ENCODE measurements at places on chromosomes 6 and 20.

DNA sequence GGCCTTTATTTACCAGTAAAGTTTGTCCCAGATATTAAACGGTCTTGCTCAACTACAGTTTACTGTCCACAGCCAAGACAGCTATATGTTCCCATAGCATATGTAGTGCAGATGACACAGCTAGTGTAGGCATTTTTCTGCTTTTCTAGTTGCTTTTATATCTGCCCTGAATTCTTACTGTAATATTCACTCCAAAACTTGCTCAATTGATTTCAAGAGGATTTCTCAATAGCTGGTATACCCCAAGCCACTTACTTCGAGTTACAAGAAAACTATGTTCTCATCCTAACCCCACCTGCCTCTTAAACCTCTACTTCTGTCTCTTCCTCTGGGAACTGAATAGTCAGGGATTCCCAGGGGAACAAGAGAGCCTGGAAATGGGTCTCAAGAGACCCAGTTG, 18.9 kb upstream of the ROS1 start:
- DNase-seq: no peak

GRCh38 chr6:129212081-129212480, 329.1 kb downstream of the LAMA2 start:
- no peak for DNase-seq

DNA sequence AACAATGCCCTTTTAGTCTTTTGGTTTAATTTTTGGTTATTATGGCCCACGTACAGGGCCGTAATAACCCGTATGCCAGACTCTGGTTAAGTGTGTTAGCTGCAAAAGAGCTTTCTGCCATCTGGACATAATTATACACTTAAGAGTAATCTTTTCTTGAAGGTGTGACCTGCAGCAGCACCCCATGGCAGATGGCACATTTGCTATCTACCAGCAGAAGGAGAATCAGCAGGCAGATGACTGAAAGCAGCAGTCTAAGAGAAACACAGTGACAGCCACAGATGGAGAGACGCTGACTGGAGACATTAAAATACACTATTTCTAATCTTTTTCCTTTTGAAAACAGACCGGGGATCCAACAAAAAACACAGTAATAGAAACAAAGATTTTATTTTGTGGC, 18.7 kb downstream of the ASF1A start:
- DNase-seq: no peak

GRCh38 chr20:52349806-52350205, 158.2 kb upstream of the ZFP64 start:
- no peak for DNase-seq

DNA sequence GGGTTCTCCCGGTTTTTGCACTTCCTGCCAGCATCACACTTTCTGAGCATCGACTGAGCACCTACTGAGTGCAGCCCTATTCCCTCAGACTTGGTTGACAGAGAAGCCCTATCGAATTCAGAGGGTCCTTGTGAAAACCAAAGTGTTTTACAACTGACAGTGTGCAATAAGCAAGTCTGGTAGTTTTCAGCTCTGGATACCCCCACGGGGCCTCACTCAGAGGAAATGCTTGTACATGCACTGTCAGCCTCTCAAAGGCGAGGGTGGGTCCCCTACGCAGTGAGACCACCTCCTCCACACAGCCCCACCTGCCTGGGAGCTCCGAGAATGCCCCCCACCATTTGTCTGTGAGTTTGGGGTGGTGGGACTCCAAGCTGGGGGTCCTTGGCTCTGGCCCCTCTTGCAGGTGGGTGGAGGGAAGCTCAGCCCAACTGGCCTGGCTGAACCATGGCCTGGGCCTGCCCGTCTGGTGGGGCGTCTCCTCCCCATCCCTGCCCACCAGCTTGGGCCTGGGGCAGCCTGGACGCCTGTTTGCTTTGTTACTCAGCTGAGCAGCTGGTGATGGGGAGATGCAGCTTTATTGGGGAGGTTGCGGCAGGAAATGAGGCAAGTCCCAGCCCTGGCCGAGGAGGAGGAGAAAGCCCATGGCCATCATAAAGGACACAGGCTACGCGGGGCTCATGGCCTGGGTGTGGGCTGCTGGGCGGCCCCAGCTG, 1.7 kb downstream of the SPDEF start:
- DNase-seq: no peak

- DNase-seq: no peak
Observed at GRCh38 chr20:46323557-46323956, 15.3 kb upstream of the CDH22 start.

- no peak for DNase-seq
Observed at GRCh38 chr20:52953020-52953419, 19.1 kb upstream of the TSHZ2 start.

- no peak for DNase-seq
Observed at GRCh38 chr6:167644412-167645132, 182.1 kb upstream of the AFDN start.

- DNase-seq: no peak
Observed at GRCh38 chr20:1323830-1324597, 4.9 kb downstream of the SDCBP2 start.

DNA sequence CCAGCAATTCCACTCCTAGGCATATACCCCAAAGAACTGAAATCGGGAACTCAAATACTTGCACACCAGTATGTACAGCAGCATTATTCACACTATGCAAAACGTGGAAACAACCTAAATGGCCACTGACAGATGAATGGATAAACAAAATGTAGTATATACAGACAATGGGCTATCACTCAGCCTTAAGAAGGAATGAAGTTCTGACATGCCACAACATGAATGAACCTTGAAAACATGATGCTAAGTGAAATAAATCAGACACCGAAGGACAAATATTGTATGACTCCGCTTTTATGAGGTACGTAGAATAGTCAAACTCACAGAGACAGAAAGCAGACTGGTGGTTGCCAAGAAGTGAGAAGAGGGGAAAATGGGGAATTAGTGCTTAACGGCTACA, 59.1 kb upstream of the CCN6 start:
- DNase-seq: no peak

GRCh38 chr6:9404351-9405146, 969.2 kb upstream of the SLC35B3 start:
- DNase-seq: peak; percentile 37

DNA sequence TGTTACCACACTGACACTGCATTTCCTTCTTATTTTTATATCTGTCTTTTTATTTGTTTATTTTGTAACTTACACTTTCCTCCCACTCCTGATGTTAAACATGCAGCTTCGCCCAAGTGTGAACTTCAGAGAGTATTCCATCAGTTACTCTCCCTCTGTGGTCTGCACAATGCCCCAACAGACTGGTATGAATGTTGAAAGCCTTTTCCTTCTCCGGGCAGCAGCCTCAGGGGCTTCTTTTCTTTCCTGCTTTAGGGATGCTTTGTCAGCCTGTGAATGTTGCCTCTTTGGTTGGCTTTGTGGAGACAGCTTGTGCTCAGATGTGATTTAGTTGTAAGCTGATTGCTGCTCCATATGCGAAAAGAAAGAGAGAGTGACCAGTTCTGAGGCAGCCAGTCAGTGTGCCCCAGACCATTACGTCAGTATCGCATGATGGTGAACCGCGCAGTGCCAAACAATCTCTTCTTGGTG, 44.0 kb downstream of the SMPDL3A start:
- DNase-seq: no peak

DNA sequence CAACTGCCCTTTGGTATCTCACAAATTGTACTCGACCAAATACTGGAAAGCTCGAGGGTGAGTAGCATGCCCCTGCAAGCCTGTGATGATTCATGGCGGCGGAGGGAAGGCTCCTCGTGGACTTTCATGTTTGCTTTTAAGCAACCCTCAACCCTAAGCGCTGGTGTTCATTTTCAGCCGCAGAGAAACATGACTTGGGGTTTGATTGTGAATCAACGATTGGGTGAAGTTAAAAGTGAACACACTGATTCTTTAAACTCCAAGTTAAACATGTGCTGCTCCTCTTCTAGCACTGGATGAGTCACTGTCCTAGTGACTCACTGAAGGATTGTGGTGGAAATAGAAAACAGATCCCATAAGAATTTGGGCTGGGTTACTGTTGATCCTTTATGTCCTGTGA, 8.3 kb downstream of the CD109 start:
- peak; percentile 79 for DNase-seq

GRCh38 chr20:39874049-39874893, 814.8 kb downstream of the MAFB start:
- DNase-seq: peak; percentile 36

DNA sequence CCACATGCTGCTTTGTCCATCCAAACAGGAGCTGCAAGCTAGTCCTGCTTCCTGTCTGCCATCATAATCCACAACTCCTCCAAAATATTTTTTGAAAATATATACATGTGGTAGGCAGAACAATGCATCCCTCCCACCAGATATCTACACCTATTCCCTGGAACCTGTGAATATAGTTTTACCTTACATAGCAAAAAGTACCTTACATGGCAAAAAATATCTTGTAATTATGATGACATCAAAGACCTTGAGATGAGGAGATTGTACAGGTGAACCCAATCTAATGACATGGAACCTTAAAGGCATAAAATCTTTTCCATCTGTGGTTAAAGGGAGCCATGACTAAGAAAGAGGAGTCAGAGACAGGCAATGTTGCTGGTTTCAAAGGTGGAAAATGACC, 15.3 kb upstream of the RGS17 start:
- DNase-seq: no peak

GRCh38 chr6:133891149-133891926, 2.4 kb downstream of the TCF21 start:
- DNase-seq: peak; percentile 25

DNA sequence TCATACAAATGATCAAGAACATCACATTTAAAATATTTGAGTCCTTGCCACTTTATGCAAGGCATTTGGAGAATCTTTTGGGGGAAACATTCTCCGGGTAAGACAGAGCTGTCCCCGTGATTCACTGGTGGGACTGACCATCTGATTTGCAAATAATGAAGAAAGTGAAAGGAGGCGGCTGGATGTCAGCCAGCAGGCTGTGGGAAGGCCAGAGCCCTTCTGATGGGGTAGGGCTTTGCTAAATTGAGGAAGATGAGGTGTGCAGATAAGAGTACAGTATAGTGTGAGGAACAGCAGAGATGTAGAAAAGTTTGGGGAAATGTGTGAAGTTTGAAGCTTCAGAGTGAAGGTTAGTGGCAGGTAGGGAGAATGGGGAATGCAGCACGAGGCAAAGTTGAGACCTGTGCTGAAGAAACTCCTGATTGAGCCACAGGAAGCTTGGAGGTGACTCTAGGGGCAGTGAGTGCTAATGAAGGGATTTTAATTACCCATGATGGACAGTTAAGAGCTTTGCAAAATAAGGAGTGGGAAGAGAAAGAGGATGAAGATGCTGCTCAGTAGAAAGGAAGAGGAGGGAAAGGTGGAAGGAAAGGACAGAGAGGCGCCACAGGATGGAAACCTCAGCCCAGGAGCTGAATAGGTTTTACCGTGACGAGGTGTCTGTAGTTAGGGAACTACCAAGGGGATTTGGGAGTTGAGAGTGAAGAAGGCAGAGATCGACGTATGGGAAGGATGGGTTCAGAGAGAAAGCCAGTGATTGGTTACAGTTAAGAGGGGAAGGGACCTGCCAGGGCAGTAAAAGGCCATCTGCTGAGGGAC, 68.7 kb downstream of the SNX9 start:
- no peak for DNase-seq

DNA sequence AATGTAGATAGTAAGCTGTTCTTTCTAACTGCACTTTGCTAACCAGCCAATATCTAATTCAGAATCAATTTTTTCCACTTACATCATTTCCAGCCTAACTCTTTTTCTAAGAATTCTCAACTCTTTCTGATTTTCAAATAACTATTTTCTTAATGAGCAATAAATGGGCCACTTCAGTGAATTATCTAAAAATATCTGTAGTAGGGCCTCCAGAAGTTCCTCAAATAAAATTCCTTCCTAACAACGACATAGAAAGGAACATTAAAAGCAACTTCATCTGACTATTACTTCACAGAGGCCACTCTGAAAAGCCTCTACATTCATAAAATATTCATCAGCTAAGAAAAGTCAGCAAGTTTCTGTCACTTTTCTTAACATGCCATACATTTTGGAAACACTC, 4.8 kb downstream of the COL12A1 start:
- no peak for DNase-seq

DNA sequence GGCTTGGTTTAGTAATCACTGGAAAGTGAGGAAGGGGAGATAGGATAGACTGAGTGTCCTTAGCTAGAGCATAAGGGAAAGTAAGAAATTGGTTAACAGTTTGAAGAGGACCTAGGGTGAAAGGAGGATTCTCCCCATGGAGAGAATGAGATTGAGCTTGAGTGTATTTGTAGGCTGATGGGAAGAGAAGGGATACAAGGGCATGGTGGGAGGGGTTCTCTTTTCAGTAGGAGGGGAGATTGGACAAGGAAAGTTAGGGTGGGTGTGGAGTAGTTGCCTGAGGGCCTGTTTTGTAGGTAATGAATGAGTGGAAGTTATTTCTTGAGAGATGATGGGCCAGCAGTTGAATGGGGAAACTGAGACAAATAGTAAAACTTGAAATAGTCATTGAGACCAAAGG, 1.9 kb downstream of the TRMT11 start:
- no peak for DNase-seq

DNA sequence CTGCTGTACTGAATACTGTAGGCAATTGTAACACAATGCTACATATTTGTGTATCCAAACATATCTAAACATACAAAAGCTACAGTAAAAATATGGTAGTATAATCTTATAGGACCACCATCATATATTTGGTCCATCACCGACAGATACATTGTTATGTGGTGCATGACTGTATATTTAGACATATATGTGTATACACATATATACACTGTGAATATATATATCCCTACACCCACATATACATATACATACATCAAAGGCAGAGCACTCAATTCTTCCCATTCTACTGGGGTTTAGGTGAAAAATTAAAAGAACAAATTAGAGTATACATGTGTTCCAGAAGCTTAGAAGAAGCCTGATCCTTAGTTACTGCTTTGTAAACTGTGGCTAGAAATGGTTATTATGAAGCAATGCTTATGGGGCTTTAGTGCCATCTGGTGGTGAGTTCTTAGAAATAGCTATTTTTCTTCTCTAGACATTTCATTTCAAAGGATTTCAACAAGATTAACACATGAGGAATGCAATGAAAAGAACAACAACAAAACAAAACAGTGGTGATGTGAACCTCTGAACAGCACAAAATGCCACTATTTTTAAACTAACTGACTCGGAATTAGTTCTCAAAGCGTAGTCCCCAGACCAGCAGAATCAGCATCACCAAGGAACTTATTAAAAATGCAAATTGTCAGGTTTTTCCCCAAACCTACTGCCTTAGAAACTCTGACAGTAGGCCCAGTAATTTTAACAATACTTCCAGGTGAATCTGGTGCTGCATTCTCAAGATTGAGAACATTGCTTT, 38.0 kb downstream of the PKHD1 start:
- DNase-seq: peak; percentile 39

DNA sequence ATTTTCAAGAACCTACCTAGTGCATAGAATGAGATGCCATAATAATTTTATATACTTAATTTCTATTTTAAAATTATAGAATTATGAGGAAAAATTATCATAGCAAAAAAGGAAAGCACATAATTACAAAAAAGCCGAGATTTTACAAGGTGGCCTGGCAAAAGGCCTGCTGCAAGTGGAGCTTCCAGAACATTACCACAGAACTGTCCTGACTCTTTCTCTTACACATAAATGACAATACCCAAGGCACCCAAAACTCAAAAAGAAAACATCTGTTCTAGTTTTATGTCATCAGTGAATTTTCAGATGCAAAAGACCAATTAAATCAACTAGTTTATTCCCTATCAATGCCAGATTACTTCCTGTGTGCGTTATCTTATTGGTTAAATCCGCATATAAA, 74.2 kb downstream of the FILIP1 start:
- no peak for DNase-seq
